ENCODE measurements at places on chromosomes 5 and 9.

DNA sequence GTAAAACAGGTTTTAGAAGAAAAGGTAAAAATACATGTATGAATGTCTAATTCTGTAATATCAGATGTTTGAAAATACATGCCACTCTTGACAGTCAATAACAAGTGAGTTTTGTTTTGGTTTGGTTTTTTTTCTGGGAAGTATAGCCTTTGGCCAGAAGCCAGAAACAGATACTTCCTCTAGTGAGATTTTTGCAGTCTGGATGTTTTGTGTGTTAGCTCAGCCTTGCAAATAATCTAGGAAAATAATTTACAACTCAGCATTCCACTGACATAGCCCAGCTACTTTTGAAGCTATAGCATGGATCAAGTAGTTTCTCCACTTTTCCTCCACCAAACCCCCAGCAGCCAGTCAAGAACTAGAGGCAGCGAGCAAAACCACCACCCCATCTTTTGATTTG lies 56.7 kb downstream of the SLC1A1 start:
- DNase-seq, result no peak

- no peak for DNase-seq
Measured at GRCh38 chr5:39580702-39581453, 156.1 kb upstream of the DAB2 start.

GRCh38 chr5:155732587-155733376 lies 594.2 kb upstream of the SGCD start:
- no peak for DNase-seq

GRCh38 chr9:14389146-14389545 lies 75.2 kb upstream of the NFIB start:
- no peak for DNase-seq

DNA sequence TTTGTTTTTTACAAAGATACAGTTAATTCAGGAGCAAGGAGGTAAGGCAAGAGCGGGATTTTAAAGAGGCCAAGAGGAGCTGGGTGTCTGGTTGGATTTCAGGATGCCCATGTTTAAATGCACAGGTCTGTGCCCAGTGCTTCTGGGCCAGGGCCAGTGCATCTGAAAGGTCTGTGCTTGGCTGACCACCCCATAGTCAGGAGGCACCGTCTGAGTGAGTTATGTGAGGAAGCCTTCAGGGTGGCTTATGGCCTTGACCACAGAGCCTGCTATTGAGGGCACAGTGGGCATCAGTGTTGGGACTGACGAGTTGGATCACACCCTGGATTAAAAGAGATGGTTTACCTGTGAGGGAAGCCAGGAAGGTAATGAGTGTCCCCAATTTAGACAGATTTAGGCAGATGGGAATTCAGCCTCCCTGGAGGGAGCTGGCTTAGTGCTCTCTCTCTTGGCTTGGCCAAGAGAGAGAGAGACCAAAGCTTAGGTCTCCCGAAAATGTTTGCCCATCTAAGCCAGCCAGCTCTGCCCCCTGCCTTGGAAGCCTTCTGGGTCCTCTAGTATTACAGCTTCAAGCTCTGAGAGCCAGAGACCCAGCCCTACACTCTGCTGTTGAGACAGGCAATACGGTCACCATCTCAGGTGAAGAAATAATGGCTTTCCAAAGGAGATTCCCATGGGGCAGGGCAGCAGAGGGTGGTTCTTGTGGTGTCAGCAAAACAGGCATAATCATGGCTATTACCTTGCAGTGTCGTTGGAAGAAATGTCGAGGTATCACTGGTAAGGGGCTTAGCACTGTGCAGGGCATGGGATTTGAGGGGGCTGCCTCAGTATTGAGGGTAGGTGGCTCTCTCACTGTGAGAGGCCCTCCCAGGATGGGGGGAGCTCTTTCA lies 68.6 kb downstream of the RGS3 start:
- no peak for DNase-seq

GRCh38 chr9:34475097-34475496 lies 16.5 kb downstream of the DNAI1 start:
- no peak for DNase-seq

GRCh38 chr9:26949637-26950069 lies 2.6 kb upstream of the PLAA start:
- DNase-seq, result no peak

DNA sequence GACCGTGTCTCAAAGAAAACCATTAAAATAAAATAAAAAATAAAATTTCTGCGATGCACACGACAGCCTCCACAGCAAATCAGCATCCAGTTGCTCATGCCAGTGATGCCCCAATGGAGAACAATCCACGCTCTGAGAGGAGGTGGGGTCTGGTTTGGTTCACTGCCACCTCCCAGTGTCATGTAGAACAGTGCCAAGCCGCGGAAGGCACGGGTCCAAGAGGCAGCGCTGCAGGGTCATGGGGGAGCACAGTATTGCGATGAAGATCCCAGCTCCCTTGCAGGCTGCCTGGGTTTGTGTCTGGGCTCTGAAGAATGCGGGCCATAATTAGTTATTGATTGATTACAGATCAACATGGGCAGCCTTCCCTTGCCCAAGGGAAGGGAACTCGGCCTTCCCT lies 6.1 kb upstream of the CACFD1 start:
- no peak for DNase-seq

DNA sequence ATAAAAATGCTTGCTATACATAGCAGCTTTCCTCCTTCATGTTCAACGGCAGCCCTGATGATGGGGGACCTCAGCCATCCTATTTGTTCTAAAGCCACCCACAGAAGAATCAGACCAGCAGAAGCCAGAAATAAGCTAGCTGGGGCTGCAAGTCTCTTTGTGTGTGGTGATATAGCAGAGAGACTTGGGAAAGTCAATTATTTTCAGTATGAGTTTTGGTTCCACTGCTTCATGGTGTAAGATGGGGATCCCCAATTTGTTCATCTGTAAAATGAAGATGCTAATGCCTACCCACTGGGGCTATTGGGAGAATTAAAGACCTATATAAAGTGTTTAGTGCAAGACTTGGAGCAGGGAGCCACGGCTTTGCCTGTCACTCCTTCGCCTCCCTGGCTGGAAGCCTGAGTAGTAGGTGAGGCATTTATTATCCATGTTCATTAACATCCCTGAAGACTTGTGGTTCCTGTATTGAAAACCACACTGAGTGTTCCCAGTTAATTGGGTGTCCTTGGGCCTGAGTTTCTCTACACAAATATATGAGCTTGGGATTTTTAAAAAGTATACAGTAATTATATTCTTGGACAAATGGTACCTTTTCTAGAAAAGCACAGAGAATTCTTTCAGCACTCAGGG lies 210.1 kb upstream of the SLC24A2 start:
- no peak for DNase-seq

- DNase-seq, result no peak
Measured at GRCh38 chr5:9888501-9888901, 258.4 kb upstream of the TAS2R1 start.

- no peak for DNase-seq
Measured at GRCh38 chr5:176392526-176392925, 4.0 kb downstream of the HIGD2A start.

- no peak for DNase-seq
Measured at GRCh38 chr5:89034588-89034987, 151.6 kb upstream of the MEF2C start.

GRCh38 chr5:95153511-95153910 lies 131.4 kb downstream of the MCTP1 start:
- DNase-seq, result no peak

- DNase-seq, result no peak
Measured at GRCh38 chr5:1310118-1310517, 15.2 kb upstream of the TERT start.

- DNase-seq, result no peak
Measured at GRCh38 chr5:174065528-174066197, 20.2 kb downstream of the NSG2 start.

DNA sequence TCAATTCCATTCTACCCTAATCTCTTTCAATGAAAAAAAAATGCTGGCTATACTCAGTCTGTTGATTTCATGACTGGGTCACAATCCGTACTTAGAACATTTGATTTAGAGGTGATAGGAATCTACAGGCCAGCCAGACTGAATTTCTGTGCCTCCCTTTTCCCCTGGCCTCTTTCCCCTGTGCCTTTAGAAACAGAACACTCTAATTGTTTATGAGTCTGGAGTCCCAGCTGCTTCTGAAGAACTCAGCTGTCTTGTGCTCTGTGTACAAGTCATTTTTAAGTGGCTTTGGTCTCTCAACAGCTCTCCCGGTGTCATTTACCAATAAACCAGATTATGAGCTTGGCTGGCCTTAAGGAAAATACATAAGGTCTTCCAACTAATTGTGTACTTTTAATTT lies 94.1 kb upstream of the ITGA2 start:
- no peak for DNase-seq

DNA sequence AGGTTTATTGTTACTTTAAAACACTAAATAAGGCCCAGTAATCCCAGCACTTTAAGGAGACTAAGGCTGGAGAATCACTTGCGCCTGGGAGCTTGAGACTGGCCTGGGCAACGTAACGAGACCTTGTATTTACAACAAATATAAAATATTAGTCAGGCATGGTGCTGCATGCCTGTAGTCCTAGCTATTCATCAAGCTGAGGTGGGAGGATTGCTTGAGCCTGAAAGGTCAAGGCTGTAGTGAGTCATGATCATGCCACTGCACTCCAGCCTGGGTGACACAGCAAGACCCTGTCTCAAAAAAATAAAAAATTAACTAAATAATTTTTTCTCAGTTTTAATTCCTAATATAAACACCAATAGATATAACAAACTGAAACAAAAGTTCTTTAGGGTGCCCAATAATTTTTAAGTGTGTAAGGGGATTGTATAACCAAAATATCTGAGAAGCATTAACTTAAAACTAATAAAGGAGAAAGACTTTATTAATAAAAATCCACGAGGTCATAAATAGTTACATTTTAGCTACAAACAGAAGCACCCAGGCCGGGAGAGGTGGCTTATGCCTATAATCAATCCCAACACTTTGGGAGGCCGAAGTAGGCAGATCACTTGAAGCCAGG lies 32.7 kb downstream of the FAM13B start:
- no peak for DNase-seq

GRCh38 chr9:100167915-100168654 lies 69.0 kb downstream of the INVS start:
- DNase-seq, result no peak

DNA sequence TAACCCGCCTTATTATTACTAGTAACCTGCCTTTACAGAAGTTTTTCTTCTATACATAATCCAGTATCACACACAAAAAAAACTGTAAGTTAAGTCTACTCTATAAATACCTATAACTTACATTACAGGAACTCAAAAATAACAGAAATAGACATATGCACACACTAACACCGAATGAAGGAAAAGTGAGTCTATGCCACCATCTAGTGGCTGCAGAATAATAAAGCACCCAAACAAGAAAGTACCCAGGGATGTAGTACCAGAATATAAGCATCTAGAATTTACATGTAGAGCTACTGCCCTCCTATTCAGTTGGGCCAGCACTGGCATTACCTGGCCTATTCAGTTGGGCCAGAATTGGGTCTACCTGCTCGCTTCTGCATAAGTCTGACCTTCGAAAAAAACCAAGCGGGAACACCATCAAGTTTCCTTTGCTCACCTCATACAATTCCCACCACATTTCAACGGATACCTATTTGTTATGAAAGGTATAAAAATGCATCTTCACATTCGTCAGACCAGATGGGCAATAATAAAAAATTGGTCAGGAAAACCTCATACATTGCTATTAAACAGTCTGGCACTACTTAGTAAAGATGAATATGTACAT lies 4.0 kb upstream of the NIPSNAP3A start:
- DNase-seq, result peak; percentile 23

DNA sequence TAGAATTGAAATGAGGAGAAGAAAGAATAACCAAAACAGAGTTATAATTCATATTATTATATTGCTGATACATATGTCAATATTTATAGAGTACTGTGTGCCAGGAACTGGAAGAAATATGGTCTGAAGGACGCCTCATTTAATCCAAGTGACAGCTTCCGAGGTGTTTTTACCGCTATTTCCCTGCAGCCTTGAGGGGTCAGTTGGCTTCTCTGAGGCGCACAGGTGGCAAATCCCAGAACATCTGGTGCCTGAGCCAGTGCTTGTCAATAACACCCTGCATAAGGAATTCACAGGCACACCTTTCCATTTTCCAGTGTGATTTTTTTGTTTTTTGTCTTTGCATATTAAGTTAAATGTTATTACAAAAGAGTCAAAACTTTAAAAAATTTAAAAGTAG lies 43.3 kb upstream of the CTSL start:
- DNase-seq, result no peak

DNA sequence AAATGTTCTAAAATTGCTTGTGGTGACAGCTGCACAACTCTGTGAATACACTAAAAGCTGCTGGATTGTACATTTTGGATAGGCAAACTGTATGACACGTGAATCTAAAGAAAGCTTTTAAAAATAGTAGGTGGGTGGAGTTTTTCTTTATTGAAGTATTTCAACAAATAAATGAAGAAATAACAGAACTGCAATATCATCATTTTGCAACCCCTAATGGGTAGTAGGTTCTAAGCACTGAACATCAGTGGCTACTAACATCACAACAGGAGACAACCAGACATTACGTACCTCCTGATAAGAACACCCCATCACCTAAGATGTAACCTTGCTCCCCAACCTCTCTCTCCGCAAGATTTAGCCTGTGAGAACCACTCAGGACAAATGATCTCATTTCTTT lies 38.6 kb downstream of the EPB41L4B start:
- no peak for DNase-seq

DNA sequence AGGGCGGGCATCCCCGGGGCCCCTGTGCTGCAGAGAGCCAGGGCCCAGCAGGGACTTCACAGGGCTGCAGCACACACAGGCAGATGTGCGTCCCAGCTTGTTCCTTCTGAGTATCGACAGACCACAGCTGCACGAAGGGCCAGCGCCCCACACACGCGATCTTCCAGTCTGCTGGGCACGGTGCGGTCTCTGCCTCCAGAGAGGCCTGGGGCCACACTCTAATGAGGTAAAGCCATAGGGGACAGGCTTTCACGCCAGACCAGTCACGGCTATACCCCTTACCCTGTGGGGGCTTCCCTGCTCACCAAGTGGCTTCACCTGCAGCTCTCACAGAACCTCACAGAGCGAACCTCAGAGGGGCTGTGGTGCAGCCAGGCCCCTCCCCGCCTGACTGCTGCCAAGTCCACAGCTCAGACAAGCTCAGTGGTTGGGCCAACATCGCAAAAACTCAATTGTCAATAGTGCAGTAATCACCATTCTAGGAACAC lies 82.2 kb downstream of the SHB start:
- no peak for DNase-seq

GRCh38 chr9:70044490-70045307 lies 1.1 kb downstream of the MAMDC2 start:
- no peak for DNase-seq

DNA sequence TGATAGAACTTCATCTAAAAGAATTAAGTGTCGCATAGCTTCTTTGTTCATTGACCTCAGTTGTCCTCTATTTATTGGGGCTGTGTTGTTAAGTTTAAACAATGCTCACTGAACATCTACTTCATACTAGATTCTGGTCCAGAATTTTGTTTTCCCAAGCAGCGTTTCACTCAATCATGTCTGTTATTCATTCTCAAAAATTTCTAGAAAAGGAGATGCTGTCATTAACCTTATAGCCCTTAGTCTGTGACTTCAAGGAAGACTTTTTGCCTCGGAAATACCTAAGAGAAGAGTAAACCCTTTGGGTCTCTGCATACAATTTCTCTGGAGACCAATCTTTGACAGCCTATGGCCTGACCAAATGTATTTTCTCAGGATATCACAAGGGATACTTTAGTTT lies 171.7 kb downstream of the FGF1 start:
- DNase-seq, result no peak

- no peak for DNase-seq
Measured at GRCh38 chr5:60700416-60700757, 421 bp upstream of the DEPDC1B start.

- DNase-seq, result no peak
Measured at GRCh38 chr5:80172067-80172695, 83.7 kb downstream of the SERINC5 start.

GRCh38 chr5:65479527-65479926 lies 2.2 kb downstream of the ADAMTS6 start:
- no peak for DNase-seq

All from NCI-H2107 (cell line).